ENCODE measurements at places on chromosomes 5 and 9.

DNA sequence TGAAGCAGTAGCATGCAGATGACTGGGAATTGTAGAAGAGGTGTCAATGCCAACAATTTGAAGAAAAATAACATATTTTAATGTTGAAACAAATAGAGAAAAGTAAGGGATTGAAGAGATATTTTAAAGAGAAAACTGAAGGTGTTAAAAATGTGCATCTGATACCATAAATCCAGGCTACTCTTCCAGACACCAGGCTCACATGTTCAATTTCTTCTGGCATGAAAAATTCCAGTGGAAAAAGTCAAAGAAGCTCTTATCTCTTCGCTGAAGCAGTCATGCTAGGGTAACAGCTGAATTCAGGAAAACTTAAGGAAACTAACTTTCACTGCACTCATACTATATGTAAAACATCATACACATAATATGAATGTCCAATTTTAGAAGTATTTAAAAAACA lies 335.0 kb downstream of the PDE4D start:
- DNase-seq: no peak

- DNase-seq: no peak
These were observed 5.5 kb downstream of the PCDH1 start for GRCh38 chr5:141872496-141873356.

GRCh38 chr5:109485030-109485429 lies 75.3 kb upstream of the PJA2 start:
- no peak for DNase-seq

DNA sequence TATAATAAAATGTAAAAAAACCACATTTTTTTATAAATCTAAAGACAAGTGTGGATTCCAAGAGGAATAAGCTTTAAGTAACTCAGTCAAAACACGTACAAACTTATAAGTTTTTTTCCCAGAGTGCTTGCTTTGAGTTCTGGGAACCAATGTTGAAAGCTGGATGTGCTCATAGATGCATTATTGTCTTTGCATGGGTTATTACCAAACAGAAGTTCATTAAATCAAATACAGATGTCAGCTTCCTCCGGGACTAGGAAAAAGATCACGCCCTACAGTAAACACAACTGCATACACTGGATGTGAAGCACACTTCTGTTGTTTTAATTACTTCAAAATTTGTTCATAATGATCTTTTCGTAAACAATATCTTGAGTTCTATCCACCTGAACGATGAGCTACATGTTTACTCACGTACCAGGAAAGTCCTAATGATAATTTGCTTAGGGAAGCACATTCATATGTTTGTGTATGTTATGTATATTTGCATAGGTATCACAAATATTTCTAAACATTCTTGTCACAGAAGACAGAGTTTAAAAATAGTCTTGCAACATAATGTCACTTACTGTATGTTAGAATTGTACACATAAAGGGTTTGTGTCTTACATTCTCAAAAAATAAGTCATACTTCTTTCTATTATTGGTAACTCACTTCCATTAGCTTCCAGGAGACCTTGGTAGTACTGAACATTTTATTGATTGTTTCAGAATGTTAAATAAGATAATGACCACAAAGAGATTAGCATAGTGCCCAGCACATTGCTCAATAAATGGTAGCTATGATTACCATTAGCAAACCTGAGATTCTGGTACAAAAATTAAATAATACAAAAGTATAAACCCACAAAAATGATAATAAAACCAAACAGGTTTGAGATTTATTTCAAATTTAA lies 427.4 kb downstream of the CETN3 start:
- no peak for DNase-seq

DNA sequence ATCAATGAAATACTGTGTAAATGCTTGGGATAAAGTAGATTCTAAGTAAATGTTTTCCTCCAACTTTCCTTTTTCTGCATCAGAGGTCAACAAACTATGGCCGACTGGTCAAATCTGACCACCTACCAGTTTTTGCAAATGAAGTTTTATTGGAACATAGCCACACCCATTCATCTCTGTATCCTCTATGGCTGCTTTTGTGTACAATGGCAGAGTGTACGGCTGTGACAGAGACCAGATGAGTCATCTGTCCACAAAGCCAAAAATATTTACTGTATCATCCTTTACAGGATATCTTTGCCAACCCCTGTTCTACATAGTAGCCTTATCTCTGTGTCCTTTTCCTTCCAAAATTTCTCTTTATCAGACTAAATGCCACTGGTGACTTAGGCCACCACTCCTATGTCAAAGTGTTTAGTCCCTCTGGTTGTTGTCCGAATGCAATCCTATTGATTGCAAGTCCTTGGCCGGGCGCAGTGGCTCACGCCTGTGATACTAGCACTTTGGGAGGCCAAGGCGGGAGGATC lies 218.4 kb upstream of the KLF4 start:
- DNase-seq: no peak

DNA sequence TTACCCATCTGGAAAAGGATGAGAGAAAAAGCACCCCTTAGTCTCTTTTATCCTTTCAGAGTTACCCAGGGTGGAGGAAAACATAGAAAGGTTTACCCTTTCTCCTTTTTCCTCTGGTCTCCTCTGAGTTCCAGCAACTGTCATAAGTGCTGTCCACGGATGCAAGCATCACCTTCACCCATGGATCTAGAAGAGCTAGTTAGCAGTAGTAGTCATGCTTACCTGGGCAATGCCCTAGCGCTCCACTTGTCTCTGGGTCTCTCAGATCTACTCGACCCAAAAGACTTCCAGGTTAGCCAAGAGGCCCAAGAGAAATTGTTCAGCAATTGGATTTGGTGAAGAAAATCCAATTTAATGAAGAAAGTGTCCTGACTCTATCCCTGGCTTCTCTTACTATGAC lies 656.2 kb upstream of the PTPRD start:
- DNase-seq: no peak

DNA sequence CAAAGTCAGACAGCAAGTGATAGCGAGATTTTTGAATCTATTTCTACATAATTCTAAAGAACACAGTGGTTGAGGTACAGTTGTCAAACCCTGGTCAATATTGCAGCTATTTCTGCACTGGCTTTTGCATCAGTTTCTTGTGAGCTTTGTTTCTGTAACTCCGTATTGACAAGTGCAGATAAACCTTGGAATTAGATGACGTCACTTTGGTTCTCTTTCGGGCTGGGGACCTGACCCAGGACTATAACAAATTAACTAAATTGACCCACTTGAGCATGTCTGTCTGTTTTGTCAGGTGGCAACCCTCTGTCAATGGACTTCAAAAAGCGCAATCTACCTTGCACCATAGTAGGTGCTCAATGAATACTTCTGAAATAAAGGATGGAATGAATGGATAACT lies 418.4 kb upstream of the SGCD start:
- no peak for DNase-seq

- DNase-seq: no peak
These were observed 151.0 kb upstream of the ADAMTS16 start for GRCh38 chr5:4989118-4989517.

DNA sequence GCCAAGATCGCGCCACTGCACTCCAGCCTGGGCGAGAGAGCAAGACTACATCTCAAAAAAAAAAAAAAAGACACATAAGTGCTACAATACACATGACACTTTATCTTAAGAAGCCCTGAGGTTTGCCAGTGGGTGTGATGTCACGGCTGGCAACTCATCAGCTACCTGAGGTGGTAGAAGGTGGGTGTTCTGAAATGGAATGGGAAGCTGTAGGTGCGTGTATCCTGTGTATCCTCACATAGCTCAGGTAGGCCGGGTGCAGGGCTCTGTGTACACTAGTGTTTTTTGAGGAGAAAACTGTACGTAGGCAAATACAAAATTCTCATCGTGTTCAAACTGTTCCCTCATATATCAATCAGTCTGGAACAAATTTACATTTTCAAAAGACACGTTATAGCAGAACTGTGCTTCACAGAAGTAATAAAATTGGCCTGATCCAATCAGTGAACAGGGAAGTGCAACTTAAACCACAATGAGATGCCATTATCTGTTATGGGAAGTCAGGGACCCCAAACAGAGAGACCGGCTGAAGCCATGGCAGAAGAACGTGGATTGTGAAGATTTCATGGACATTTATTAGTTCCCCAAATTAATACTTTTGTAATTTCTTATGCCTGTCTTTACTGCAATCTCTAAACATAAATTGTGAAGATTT lies 10.4 kb downstream of the BICD2 start:
- no peak for DNase-seq

DNA sequence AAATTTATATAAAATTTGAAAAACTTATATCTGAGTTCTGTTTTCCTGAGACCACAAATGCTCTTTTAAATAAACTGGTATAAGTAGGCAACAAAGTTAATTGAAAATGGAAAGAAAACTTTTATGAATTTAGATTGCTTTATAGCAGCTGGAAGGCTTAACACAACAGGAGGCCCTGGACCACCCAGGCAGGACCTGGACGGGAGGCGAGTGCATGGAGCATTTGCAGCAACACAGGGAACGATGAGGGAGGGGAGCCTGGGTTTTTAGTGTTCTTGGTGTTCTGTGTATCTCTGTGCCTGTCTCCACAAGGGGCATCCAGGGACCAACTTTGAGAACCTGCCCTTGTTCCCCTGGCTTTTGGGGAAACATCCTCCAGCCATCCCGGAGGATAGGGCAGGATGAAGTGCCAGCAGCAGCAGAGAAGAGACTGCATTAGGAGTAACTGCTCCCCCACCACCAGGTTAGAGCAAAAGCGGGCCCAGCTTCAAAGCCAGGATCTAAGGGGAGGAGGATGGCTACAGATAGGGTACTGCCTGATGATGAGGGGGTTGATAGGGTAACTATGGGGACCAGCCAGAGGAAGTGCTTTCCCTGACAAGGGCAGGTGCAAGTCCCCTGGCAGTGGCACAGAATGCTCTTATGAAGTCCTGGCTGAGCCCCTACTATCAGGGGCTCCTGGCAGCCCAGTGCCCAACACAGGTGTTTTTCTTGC lies 6.7 kb upstream of the SPATA31E1 start:
- no peak for DNase-seq

DNA sequence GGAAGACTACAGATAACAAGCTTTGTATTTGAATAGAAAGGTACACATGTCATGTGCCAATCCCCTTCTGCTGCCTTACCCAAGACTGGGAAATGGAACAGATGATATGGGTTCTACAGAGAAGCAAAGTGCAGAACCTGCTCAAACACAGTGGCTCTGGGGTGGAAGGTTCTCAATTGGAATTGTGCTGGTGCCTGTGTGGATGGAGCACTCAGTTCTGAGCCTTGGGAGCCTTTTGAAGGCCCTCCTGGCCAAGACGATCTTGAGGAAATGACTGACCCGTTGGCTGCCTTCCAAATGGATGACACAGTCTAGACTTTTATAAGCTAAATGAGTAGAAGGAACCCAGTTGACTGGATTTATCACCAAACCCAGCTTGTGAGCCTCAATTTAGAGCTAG lies 4.2 kb upstream of the PRSS3 start:
- DNase-seq: no peak

DNA sequence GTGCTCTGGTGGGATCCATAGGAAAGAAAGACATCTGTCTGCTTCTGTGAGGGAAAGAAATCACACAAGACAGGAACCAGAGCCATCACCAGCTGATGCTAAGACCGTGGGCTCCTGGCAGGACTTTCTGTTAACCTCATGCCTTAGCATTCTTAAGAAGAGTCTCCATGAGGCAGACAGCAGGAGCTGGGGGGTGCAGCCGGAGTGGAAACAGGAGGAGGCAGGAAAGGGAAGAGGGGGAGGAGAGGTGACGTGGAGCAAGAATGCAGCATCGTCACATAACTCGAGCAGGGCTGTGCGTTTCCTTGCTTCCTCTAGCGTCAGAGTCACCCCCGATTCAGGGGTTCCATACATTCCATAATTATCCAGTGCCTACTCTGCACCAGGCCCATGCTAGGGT lies 53.6 kb downstream of the ERGIC1 start:
- no peak for DNase-seq

DNA sequence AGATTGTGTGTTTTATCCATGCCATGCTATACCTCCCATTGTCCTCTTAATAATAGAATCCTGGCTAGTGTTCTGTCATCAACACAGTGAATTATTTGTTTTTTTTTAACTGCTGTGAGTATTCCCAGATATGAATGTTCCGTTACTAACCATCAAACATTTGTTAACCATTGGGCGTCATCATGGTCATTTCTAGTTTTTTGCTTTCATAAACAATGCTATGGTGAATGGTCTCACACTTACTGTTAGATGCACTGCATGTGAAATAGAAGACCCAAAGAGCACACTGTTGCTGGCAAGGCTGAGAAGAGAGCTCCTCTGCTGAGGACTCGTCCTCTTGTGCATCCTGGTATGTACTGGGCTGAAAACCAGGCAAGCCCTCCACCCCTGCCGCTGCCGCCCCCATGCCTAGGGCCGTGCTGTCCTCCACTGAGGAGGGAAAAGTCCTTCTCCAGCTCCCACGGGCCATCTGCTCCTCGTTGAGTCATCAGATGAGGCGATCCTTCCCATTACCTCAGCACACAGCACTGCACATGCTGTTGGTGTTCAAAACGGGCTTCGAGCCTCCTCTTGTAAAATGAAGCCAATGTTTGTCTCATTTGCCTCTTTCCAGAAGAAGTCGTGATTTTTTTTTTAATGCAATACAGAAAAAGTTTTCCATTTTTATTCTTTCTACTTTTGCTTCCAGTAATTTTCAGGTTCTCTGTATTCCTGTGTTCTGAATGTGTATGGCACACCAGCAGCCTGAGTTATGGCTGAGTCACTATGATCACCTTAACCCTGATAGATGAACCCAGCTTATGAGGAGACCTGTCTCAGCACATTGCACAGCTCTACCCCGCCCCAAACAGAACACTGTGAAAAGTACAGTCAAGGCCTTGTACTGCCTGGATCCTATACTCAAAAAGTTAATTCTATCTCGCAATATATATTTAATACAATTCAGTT lies 219.0 kb downstream of the AOPEP start:
- DNase-seq: no peak

DNA sequence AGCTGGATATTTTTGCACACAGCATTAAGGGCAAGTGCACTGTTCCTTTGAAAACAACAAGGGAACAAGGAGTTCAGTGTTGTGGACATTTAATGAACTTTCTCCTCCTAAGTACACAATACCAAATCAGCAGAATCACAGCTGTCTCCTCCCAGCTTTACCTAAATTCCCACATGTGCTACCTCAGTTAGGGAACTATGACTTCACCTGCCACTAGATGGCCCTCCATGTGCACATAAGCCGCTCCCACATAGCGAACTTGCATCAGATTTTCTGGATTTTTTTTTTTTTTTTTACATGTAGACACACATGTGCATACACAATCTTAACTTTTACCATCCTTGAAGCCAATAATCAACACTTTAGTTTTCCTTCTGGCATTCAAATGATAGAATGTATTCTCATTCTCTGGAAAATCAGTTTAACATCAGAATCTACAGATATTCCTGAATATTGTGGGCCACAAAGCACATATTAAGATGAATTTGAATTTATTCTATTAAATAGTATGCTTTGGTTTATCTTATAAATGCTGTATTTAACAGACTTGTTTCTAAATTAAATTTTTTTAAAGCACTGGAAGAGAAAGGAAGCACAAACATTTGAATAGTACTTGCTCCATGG lies 123.6 kb downstream of the PALM2AKAP2 start:
- DNase-seq: no peak

- DNase-seq: no peak
These were observed 20.9 kb upstream of the ADAM19 start for GRCh38 chr5:157596487-157596886.
